ENCODE measurements at places on chromosomes 1 and 21. TPM values are rescaled to one million over a fixed set of nuclear protein-coding genes. Genes with fewer than 3 reads are reported as not detected.

Gene PDC
- not detected for total RNA-seq

Gene FAM177B
- total RNA-seq, result not detected

Gene TFF2
- not detected for total RNA-seq

Gene CFAP74
- 0.25 TPM for total RNA-seq

Gene PCP4L1
- 0.27 TPM for total RNA-seq

Gene PSEN2
- total RNA-seq, result 3.2 TPM

Gene ADIPOR1
- 85.1 TPM for total RNA-seq

Measured in activated CD4-positive, alpha-beta T cell treated with anti-CD3 and anti-CD28 coated beads for 36 hours (primary cell).